ENCODE measurements at places on chromosomes 3 and 15. TPM values are rescaled to one million over a fixed set of nuclear protein-coding genes. Genes with fewer than 3 reads are reported as not detected.

SLCO2A1 gene
- 68.5 TPM for total RNA-seq

KLF15 gene
- 6.3 TPM for total RNA-seq

TMC3 gene
- 0.64 TPM for total RNA-seq

SMCO1 gene
- not detected for total RNA-seq

Measured in transverse colon (tissue), 4 donors.